Breast epithelium (tissue), 4 donors: ENCODE measurements at places on chromosomes 1 and 21.
A peak's percentile ranks its signal among the peaks of the same experiment; 100 is the strongest.

DNA sequence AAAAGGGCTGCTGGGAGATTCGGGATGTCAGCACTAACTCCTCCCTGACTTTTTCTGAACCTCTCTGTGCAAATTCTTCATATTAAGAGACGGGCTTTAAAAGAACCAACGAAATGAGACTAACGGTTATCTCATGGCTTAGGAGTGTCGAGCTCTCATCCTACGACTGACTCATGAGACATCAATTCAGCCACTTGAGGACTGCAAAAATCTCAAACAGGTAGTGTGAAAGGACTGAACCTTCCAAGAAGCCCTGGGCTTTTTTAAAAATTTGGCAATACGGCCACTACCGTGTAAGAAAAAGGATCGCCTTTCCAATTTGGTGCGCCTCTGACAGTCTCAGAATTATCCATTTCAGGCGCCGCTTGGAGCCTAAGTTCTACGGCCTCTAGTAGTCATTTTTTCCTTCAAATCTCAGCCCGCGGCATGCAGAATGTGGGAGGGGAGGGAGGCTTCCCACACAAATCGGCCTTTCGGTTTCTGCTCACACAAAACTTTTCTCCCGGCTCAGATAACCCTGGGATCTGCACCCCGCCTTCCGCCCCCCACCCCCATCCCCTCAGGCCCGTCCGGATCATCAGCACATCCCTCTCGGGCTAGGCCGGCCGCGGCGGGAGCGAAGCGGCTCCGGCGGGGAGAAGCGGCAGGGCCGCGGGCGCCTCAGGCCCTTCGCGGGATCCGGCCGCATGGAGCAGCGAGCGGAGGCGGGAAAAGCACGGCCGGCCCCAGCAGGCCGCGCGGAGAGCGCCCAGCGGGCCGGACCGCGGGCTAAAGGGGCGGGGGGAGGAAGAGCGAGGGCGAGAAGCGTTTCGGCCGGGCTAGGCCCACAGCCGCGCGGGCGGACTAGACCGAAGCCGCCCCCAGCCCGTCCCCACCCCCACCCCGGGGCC, 618 bp downstream of the HNRNPR start:
- no peaks in the 10 kb centered on the region for H3K27me3 ChIP-seq
- no peaks in the 10 kb centered on the region for H3K36me3 ChIP-seq
- H3K4me1 ChIP-seq: peaks cover 15% of the 10 kb centered on the region

DNA sequence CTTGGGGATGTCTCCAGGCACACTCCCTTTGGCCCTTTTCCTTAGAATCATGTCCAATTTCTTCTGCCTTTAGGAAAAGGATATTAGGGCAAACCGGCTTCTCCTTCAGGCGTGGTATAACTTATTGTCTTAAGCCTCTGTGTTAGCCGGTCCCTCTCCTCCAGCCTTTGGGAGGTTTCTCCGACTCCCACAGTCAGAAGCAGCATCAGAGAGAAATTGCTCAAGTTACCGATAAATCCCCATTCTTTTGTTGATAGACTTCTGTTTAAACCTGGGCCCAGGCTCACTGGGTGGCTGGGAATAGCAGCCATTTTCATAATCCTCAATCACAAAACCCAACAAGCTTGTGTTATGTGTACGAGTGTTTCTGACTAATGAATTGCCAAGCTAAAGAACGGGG, 85.4 kb upstream of the KAZN start:
- H3K4me1 ChIP-seq: no peaks in the 10 kb centered on the region
- no peak overlapping the region for H3K4me3 ChIP-seq
- H3K36me3 ChIP-seq: no peaks in the 10 kb centered on the region
- no peak for DNase-seq
- no peak overlapping the region for H3K27ac ChIP-seq
- no peaks in the 10 kb centered on the region for H3K27me3 ChIP-seq

DNA sequence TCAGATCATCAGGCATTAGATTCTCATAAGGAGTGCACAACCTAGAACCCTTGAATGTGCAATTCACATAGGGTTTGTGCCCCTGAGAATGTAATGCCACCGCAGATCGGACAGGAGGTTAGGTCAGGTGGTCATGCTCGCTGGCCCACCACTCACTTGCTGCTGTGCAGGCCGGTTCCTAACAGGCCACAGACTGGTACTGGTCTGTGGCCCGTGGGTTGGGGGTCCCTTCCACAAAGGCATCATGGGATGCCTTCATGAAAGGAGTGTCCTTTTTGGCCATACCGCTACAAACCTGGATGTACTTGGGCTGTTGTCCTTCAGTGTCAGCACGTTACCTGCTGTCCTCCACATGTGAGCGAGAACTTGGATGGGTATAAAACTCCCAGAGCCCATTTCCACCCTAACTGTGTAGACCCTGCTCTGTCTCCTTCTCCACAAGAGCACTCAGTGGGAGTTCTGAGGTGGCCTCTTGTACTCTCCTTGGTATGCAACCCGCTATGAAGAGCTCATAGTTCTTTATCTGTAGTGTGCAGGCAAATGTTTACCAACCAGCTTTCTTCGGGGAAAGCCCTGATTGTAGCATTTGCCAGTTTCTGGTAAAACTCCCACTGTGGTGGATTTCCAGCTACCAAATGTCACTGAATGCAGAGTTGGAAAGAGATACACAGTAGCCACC, 41.7 kb upstream of the SLC19A1 start:
- no peak for DNase-seq
- no peak overlapping the region for H3K27ac ChIP-seq
- H3K4me3 ChIP-seq: no peak overlapping the region
- no peaks in the 10 kb centered on the region for H3K36me3 ChIP-seq

DNA sequence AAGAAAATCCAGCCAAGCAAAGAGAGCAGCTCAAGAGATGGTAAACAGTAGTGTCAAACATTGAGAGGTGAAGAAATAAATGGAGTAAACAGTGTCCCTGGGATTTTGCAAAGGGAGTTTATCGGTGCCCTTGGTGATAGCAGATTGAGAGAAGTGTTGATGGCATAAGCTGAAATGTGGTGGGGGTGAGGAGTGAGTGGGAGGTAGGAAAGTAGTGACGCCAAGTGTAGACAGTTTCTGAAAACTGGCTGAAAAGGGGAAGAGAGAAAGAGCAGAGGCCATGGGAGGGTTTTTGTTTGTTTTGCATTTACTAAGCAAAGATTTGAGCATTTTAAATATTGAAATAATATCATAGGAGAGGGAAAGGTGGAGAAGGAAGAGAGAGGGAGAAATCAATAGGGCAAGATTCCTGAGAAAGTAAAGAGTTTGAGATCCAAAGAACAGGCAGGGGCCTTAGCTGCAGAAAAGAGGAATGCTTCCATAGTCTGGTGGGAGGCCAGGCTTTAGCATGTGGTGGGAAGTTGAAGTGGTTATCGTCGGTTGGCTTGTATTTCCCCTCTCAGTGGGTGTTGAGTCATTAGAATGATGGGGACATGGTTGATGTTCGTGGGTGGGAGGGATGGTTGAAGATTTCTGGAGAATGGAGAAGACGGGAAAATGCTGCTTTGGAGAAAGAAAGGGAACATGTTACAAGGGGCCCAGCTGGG, 26.8 kb upstream of the RASAL2 start:
- H3K4me1 ChIP-seq: no peaks in the 10 kb centered on the region
- no peaks in the 10 kb centered on the region for H3K27me3 ChIP-seq
- no peak for DNase-seq
- H3K27ac ChIP-seq: no peak overlapping the region
- no peak overlapping the region for H3K4me3 ChIP-seq

DNA sequence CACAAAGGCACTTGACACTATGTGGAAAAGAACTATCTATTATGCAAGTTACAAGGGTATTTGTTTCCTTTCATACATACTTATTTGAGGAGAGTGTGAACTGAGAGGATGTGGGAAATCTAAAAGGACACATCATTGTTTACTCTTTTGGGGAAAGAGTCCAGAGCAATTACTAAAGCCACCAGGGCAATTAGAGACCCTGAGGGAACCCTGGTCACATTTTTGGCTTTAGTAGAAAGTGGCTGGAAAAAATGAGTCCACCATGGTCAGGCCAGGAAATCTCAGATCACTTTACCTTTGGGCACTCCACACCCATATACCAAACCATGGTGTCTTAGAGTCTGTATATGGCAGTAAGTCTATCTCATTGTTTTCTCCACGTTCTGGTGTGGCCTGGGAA, 243.3 kb downstream of the HLX start:
- no peak overlapping the region for H3K4me3 ChIP-seq
- no peak overlapping the region for H3K27ac ChIP-seq
- H3K36me3 ChIP-seq: no peaks in the 10 kb centered on the region
- no peaks in the 10 kb centered on the region for H3K27me3 ChIP-seq
- no peaks in the 10 kb centered on the region for H3K4me1 ChIP-seq

- no peak for DNase-seq
- no peaks in the 10 kb centered on the region for H3K27me3 ChIP-seq
- H3K4me3 ChIP-seq: no peak overlapping the region
- no peaks in the 10 kb centered on the region for H3K36me3 ChIP-seq
Observed at GRCh38 chr1:235105051-235106043, 23.3 kb downstream of the TOMM20 start.

GRCh38 chr1:159012495-159012894, 2.8 kb downstream of the IFI16 start:
- peak overlapping the region; percentile 69 for H3K4me3 ChIP-seq
- H3K4me1 ChIP-seq: no peaks in the 10 kb centered on the region
- no peaks in the 10 kb centered on the region for H3K36me3 ChIP-seq
- H3K27ac ChIP-seq: peak overlapping the region; percentile 42
- DNase-seq: no peak

GRCh38 chr21:38365521-38365920, 108.7 kb downstream of the KCNJ15 start:
- H3K36me3 ChIP-seq: no peaks in the 10 kb centered on the region
- H3K27ac ChIP-seq: no peak overlapping the region
- no peaks in the 10 kb centered on the region for H3K4me1 ChIP-seq
- H3K4me3 ChIP-seq: no peak overlapping the region
- H3K27me3 ChIP-seq: no peaks in the 10 kb centered on the region

GRCh38 chr1:241962153-241962552, 4.6 kb downstream of the BECN2 start:
- H3K27ac ChIP-seq: no peak overlapping the region
- no peaks in the 10 kb centered on the region for H3K36me3 ChIP-seq
- no peaks in the 10 kb centered on the region for H3K4me1 ChIP-seq
- H3K4me3 ChIP-seq: no peak overlapping the region

GRCh38 chr1:23872421-23872820, 4.3 kb upstream of the FUCA1 start:
- H3K27ac ChIP-seq: no peak overlapping the region
- H3K4me1 ChIP-seq: no peaks in the 10 kb centered on the region
- H3K4me3 ChIP-seq: no peak overlapping the region
- no peaks in the 10 kb centered on the region for H3K36me3 ChIP-seq
- peaks cover 5% of the 10 kb centered on the region for H3K27me3 ChIP-seq
- DNase-seq: no peak

DNA sequence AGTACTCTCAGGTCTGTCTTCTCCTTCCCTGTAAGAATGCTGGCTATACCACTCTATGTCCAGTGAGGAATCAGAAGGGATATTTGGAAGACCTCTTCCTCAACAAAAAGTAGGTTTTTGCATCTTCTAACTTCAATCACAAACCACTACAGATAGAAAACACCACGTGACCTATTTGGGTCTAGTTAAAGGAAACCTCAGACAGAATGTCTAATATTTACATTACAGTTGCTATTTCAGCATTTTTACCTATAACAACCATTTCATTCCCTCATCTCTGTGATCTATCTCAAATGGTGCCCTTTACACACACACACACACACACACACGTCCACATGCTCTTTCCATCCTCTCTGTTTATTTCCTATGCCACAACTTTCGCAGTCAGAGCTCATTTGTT, 7.9 kb upstream of the ADORA3 start:
- no peaks in the 10 kb centered on the region for H3K27me3 ChIP-seq
- peaks cover 5% of the 10 kb centered on the region for H3K4me1 ChIP-seq
- H3K36me3 ChIP-seq: no peaks in the 10 kb centered on the region
- no peak overlapping the region for H3K27ac ChIP-seq
- DNase-seq: no peak

DNA sequence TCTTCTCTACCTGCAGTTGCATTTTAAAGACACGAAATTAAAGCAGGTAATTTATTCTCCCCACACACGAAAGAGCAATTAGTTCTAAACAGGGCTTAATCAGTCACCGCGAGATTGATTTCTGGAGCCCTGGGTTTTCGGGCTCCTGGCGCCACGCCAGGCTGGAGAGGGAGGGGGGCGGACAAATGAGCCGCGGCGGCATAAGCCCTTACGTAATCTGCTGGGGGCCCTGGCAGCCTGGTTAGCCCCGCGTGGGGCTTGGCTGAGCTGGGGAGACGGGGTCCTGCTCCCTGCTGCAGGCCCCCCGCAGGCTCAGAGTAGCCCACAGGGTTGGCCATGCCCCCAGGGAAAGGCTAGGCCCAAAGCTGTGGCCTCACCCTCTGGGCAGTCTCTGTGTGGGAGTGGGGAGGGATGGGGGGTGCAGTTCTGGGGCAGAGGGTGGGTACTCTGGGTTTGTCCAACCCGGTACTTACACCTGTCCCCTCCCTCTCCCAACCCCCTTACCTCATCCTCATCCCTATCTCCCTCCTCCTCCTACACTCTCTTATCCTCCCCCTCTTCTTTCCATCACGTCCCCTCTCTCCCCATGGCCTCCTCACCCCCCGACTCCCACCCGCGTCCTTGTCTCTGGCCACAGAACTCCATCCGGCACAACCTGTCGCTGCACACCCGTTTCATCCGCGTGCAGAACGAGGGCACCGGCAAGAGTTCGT, 19.9 kb downstream of the FOXO6 start:
- H3K4me1 ChIP-seq: peaks cover 5% of the 10 kb centered on the region
- H3K36me3 ChIP-seq: no peaks in the 10 kb centered on the region
- peak overlapping the region; percentile 98 for H3K27ac ChIP-seq
- peak overlapping the region; percentile 65 for H3K4me3 ChIP-seq

DNA sequence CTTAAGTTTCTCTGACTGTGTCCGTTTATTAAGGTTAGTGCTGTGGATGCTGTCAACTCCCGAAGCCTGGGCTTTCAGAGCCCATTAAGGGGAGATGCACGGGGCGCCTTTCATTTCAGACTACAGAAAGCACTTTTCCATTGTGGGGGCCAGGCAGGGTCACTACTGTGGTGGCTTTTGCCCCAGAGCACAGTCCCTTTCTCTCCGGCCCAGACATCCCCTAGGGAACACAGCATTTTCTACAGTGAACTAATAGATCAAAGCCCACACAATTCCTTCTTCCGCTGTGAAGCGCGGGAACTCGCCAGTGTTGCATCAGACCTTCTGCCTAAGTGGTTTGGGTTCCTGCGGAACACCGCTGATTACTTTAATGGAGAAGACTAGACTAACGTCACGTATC, 26.8 kb upstream of the MAP1LC3C start:
- no peaks in the 10 kb centered on the region for H3K36me3 ChIP-seq
- H3K27ac ChIP-seq: no peak overlapping the region
- H3K4me1 ChIP-seq: no peaks in the 10 kb centered on the region

- no peak overlapping the region for H3K4me3 ChIP-seq
- H3K27me3 ChIP-seq: no peaks in the 10 kb centered on the region
- DNase-seq: no peak
- H3K4me1 ChIP-seq: no peaks in the 10 kb centered on the region
- H3K27ac ChIP-seq: no peak overlapping the region
- H3K36me3 ChIP-seq: no peaks in the 10 kb centered on the region
Observed at GRCh38 chr1:61028136-61028535, 54.2 kb upstream of the NFIA start.

DNA sequence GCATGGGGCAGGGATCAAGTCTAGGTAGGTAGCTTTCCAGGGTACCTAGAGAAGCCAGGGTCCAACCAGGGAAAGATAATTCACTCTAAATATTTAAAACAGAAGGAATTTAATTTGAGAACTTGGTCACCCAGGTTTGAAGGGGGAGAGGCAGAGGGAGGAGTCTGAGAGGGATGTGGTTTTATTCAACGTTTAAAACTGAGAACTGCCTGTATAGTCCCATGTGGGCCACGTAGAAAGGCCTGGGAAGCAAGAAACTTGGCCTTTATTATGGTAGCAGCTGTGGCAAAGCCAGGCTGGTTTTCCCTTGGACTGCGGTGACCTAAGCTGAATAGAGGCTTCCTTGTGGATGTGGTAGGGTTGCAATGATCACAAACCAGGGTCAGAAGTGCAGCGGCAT, 42.0 kb upstream of the DUSP10 start:
- no peaks in the 10 kb centered on the region for H3K27me3 ChIP-seq
- H3K36me3 ChIP-seq: no peaks in the 10 kb centered on the region
- H3K4me1 ChIP-seq: no peaks in the 10 kb centered on the region
- H3K4me3 ChIP-seq: no peak overlapping the region
- DNase-seq: no peak
